ENCODE measurements at places on chromosomes 16 and 17.

- DNase-seq: no peak
Measured at GRCh38 chr16:3725276-3725675, 8.0 kb upstream of the TRAP1 start.

- DNase-seq: no peak
Measured at GRCh38 chr16:5510819-5511370, 413.3 kb upstream of the EEF2KMT start.

DNA sequence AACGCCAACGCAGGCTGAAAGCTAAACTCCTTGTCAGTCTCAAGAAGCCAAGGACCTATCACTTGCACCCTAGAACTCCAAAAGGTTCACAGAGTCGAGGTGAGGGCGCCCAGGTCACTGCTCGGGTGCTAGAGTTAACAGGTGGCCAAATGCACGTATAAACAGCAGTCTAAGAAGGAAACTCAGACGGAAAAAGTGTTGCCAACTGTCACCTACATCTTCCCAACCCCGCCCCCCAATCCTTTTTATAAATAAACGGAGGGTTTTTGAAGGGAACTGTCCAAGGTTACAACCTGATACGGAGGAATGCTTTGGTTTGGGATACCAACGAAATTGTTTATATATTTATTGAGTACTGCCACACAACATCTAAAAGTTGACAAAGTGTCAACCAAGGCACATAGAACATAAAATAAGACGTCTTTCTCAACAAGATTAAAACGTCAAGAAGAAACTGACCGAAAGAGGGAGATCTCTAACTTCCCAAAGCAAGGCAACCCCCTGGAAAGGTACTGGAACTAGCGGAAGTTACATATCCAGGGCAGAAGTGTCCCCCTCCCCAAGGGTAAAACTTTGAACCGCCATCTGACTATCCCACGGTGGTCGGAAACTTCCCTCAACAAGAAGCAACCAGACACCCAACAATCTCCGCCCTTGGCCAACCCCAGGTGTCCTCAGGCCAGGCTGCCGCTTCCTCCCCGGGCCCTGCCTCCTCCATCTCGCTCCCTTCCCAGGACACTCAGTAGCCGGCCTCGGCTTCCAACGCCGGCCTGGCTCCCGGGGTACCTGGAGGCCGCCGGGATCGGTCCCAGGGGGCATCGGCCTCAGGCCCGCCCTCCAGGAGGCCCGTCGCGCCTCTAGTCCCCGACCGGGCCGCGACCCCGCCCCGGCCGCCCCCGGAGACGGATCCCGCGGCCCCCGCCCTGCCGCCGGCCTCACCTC is 982 bp downstream of the SPAG9 start:
- no peak for DNase-seq

DNA sequence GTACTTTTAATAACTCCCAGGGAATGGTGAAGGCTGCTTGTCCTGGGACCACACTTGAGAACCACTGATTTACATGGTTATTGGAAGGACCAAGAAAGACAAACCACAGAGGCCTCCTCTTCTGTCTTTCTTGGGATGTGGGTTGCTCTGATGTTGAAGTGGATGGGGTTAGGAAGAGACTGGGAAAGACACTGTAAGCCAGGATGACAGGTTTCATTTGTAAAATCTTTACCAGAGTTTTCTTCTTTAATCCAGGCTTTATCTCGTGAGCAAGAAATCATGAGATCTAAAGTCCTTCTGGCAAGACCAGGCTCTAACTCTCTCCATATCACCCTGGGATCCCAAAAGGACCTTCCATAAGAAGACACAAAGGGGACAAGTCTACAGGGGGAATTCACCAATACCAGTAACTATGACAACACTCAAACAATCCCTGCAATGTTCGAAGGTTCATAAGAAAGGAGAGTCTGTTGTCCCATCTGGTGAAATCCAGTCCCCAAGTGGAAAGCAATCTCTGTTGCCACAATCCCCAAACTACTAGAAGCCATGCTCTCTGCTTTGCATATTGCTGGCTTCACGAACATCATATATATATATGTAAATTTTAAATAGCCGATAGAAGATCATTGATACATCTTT is 44.8 kb upstream of the CDRT4 start:
- DNase-seq: no peak

DNA sequence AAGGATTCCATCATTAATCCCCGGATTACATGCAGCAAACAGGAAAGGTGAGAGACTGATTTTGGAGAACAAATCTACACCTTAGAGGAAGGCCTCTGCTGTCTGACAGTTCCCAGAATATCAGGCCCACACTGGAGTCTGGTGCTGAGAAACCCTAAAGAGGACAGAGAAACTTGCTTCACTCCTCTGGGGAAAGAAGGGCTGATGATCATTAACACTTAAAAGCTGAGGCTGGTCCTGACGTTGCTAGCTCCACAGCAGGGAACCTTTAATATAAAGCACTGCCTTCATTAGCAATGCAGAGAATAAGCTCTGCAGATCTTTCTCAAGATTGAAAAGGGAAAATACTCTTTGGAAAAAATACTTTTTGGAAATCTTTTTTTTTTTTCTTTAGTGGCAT is 1472.4 kb upstream of the GOT2 start:
- no peak for DNase-seq

GRCh38 chr16:86466696-86467406 is 43.5 kb upstream of the FOXF1 start:
- DNase-seq: no peak

DNA sequence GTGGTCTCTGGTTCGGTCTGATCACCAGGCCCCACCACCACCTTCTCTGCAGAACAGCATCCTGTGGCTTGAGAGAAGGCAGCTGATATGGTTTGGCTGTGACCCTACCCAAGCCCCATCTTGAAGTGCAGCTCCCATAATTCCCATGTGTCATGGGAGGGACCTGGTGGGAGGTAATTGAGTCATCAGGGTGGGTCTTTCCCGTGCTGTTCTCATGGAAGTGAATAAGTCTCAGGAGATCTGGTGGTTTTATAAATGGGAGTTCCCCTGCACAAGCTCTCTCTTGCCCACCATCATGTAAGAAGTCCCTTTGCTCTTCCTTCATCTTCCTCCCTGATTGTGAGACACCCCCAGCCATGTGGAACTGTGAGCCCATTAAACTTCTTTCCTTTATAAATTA is 352.3 kb upstream of the CDH5 start:
- no peak for DNase-seq

GRCh38 chr17:34827008-34827407 is 134.3 kb downstream of the CCT6B start:
- DNase-seq: no peak

DNA sequence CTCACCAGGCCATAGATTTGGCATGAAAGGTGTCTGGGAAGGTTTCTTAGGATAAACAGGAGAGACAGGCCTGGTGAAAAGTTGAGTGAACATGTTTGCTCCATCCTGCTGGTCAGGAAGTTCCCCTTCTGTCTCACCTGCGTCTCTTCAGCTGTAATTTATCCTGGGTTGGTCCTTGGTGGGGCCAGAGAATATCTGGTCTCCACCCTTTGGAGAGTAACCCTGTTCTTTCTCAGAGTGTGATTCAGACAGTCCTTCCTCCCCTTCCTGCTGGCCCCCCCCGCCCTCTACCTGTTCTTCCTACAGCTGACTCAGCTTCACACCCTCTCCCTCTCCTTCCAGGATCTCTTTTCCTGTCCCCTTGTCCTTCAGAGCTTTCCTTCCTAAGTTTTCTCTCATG is 17.1 kb downstream of the MINK1 start:
- DNase-seq: no peak

All from esophagus squamous epithelium (tissue), 5 donors.